ENCODE measurements at places on chromosomes 1 and 21. TPM values are rescaled to one million over a fixed set of nuclear protein-coding genes. Genes with fewer than 3 reads are reported as not detected.

PDC gene
- not detected for polyA plus RNA-seq

- peak; percentile 65 for DNase-seq
These were observed 41.6 kb downstream of the NSL1 start for GRCh38 chr1:212749821-212750535.

GRCh38 chr1:117809764-117810163, 119.7 kb downstream of the GDAP2 start:
- DNase-seq, result no peak

DNA sequence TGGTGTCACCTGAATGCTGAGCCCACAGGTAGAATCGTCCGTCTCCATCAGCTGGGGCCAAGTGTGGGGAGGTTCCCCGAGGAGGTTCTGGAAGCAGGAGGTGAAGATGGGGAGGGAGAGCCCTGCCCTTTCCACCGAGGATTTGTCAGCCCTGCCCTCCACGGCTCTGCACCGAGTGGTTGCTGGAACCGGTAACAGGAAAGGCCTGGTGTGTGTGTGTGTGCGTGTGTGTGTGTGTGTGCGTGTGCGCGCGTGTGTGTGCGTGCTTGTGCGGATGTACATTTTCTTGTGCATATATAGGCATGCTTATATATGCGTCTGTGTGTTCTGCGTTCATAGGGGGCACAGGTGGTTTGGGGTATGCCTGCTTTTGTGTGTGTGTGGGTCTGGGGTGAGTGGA, 3.5 kb downstream of the NBL1 start:
- DNase-seq, result no peak
